ENCODE measurements at places on chromosomes 12 and 14.

- DNase-seq, result no peak
Observed at GRCh38 chr12:38543151-38543550, 226.6 kb downstream of the ALG10B start.

DNA sequence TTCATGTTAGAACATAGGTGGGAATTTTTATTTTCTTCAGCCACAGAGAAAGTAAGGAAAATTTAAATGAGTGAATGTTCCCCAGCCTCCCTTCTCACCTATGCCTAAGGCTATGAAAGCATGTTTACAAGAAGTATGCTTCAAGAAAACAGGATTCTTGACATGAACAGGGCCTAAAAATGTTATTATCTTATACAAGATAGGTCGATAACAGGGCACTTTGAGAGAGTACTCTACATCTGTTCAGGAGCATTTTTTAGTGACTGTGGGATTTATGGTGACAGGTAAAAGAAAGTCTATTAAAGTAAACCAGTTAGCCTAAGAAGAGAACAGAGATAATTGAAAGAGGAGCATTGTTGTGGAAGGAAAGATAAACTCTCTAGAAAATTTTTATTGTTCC, 222.9 kb upstream of the DAAM1 start:
- no peak for DNase-seq

DNA sequence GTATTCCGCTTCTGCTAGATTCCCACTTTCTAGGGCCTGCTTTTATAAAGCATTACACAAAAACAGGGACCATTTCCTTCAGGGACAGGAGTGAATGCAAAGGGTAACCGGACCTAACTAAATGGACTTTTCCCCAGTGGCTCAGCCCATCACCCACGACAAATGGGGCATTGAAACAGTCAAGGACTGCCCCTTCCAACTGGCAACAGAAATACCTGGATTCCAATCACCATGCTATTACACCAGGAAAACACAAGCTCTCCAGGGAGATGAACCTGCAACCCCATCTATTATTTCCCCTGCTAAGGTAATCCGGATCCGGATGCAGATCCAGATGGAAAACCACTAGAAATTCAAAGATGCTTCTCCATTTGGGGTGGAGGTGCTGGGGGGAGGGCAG, 1.0 kb downstream of the MPHOSPH9 start:
- no peak for DNase-seq

DNA sequence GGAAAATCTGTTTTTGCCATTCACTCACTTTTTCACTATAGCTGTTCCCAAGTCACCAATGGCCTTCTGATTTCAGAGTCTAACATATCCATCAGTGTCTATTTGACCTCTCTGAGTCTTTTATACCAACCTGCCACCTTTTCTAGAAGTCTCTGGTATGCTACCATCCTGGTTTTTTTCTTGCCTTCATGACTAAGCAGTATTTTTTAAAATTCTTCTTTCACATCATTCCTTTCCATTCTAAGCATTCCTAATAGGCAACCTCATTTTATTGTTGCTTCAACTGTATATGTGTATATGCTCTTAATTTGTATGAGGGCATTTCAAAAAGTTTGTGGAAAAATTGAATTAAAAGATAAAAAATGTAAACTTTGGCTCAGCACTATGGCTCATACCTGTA, 5.0 kb downstream of the IRAK4 start:
- no peak for DNase-seq

DNA sequence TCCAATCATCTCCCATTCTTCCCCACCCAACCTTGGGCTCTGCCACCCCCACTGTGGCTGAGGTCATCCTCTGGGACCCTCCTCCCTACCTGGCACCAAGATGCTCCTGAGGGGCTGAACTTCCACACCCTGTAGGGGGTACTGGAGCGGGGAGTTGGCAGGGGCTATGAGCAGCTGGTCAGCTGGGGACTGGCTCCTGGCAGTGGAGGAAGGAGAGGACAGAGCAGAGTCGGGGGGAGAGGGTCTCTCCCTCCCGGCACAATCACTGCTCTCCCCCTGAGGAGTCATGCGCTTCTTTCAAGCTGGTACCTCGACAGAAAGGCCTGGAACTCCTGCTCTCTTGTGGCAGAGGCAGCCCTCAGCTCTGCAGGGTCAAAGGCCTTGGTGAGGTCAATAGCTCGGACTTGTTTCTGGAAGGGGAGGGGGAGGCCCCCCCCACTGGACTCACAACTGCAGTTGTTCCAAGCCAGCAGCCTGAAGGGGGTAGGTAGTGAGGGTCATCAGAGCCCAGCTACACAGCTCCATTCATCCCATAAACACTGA, 2.0 kb downstream of the B4GALNT1 start:
- DNase-seq, result no peak

- no peak for DNase-seq
Observed at GRCh38 chr14:78162202-78162601, 8.0 kb upstream of the NRXN3 start.

DNA sequence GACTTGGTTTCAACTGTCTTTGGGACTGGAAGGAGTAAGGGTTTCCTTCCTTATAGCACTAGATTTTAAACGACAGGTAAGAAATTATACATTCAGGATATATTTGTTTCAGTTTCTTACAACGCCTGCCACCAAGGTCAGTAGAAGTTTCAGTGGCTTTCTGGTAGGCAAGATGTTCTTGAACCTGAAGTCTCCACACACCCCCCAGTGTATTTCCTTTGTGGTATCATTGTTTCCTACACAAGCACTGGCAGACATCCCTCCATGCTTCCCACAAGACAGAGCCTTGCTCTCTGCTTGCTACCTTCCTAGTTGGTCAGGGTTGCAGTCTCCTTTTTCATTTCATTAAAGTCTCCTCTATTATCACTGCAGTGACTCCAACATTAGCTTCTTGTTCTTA, 283.1 kb downstream of the FLRT2 start:
- no peak for DNase-seq

- peak; percentile 32 for DNase-seq
Observed at GRCh38 chr12:49750027-49750995, 9.0 kb downstream of the TMBIM6 start.

GRCh38 chr12:71718611-71719010, 32.7 kb downstream of the TMEM19 start:
- no peak for DNase-seq

DNA sequence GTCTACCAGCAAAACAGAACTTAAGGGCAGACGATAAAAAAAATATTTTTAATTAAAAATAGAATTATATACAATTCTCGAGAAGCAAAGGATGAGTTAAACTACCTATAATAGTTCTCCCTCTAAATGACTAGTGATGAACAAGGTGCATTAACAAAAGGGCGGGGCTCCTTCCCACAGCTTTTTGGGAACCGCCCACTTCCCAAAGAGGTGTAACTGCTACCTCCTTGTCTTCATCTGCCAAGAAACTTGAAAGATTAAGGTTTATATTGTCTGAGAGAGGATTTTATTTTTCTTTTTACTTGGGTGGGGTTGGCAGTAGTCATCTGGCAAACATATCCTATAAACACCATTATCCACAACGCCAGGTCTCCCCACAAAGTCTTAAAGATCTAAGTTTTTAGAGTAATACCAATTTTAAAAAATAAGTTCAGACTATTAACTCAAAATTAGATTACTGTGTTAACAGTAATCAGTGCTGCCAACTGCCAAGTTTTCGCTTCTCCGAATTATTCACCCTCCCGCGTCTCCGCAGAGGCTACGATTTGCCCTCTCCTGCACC, 938 bp downstream of the RALGAPA1 start:
- DNase-seq, result no peak

DNA sequence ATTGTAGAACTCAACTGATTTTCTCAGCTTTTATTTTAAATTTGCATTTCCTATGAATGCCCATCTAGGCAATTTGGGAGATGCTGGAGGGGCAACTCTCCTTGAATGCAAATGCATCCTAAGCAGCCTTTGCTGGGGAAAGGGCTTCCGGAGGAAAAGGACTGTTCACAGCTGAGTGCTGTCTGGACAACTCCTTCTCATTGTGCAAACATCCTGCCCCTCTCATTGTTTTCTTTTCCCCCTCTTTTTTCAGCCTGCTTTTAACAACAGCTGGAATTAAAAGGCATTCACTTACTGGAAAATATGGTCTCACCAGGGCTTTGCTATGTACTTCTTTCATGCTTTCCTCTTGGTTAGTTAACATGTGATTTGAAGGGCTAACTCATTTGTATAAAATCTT, 397.8 kb downstream of the FUT8 start:
- no peak for DNase-seq

GRCh38 chr14:84694161-84694560, 835.8 kb upstream of the FLRT2 start:
- no peak for DNase-seq

GRCh38 chr12:20967756-20968155, 157.3 kb downstream of the SLCO1B3 start:
- DNase-seq, result no peak

GRCh38 chr12:4282892-4283511, 9.4 kb downstream of the CCND2 start:
- no peak for DNase-seq

DNA sequence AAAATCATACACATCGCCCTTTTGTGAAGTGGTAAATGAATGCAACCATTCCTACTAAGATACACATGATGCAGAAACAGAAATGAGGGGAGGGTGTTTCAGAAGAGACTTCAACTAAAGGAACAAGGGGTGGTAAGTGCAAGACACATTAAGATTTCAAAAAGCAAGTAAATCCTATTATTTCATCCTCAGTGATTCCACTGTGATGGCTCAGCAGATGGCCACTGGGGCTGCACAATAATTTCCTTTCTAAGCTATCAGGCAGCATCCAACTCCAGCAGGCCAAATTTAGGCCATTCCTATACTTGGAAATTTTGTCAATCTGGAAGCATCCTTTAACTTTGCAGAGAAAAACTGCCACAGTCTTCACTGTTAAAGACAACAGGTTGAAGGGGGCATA, 272.4 kb downstream of the NELL2 start:
- no peak for DNase-seq

DNA sequence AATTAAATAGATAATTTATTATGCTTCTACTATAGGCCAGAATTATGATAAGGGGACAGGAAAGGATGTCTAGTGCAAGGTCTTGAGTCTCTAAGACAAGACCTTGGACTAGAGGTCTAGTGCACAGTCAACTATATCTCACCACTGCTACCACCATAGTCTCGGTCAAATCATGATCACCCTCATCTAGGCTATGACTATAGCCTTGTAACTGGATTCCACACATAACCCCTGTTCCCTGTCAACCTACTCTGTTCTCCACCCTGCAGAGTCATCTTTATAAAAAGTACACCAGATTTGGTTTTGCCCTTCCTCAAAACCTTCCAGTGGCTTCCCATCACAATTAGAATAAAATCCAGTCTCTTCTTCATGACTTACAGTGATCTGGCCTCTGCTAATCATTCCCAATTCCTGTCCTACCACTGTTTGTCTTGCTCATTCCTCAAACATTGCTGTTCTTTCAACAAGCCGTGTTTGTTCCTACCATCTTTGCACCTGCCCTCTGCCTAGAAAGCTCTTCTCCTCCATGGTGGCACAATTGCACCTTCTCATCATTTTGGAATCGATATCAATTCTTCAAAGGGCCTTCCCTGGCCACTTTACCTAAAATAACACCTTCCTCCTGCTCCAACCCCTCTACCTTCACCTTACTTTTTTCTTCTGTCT, 169.4 kb downstream of the FOXN3 start:
- DNase-seq, result no peak

DNA sequence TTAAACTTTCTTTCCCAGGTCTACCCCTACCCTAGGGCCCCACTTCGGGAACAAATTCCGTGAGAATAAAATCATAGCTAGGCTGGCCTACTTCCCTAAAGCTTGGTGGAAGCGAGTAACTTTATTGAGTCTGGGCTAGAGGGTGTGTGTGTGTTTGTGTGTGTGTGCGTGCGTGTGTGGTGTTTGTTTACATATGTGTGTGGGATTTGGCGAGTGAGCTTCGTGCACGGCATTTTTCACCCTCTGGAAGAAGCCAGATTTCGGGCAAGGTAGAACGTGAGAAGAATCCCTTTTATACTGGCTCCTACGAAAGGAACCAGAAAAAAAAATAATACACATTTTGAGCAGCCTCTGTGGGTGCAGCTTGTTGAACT, 7.5 kb upstream of the LHX5 start:
- no peak for DNase-seq

DNA sequence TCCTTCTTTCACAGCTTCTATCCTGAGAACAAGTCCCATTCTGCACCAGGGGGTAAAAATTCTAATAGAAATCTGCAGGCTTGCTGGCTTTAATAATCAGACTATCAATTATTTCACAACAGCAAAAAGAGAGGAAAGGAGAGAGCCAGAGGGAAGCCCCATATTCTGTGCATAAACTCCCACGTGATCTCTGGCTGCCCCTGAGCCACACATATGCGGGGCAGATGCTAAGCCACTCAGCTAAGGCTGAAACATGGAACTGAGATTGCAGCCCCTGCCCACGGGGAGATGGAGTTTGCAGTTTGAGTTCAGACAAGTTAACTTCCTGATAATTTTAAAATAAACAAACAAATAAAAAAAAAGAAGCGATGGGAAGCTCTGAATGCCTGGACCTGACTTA, 254.4 kb upstream of the CCDC196 start:
- no peak for DNase-seq
